ENCODE measurements at places on chromosomes 12 and 14.

DNA sequence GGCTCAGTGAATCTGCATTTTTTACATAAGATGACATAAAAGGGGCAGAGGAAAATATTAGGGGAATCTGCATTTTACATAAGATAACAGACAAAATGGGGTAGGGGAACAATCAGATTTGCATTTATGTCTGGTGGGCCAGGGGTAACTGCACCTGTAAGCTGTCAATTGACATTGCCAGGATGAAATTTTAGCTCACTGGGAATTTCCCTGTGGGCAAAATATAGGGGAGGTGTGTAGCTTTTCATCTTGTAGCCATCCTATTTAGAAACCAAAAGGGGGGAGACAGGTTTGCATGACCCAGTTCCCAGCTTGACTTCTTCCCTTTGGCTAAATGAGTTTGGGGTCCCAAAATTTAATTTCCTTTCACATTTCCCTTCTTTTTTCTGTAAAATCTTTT is 3.5 kb downstream of the PCNX4 start:
- no peak for DNase-seq

- no peak for DNase-seq
Measured at GRCh38 chr12:116604178-116604895, 45.2 kb downstream of the MAP1LC3B2 start.

DNA sequence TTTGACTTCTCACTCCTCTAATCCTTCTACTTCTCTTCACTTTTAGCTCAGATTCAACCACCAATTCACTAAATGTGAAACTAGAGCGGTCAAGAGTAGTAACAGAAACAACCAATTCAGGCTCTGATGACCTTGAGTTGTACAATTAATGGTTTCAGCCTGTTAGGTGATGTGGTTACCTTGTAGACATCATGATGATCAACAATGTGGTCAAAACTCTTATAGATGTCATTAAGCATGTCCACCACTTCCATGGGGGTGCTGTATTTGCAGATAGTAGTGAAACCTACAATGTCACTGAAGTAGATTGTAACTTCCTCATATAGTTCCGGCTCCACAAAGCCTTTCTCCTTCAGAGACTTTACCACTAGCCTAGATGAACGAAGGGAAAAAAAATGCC is 54.1 kb upstream of the PLBD1 start:
- no peak for DNase-seq

- no peak for DNase-seq
Measured at GRCh38 chr12:85642808-85643207, 193.4 kb downstream of the RASSF9 start.

DNA sequence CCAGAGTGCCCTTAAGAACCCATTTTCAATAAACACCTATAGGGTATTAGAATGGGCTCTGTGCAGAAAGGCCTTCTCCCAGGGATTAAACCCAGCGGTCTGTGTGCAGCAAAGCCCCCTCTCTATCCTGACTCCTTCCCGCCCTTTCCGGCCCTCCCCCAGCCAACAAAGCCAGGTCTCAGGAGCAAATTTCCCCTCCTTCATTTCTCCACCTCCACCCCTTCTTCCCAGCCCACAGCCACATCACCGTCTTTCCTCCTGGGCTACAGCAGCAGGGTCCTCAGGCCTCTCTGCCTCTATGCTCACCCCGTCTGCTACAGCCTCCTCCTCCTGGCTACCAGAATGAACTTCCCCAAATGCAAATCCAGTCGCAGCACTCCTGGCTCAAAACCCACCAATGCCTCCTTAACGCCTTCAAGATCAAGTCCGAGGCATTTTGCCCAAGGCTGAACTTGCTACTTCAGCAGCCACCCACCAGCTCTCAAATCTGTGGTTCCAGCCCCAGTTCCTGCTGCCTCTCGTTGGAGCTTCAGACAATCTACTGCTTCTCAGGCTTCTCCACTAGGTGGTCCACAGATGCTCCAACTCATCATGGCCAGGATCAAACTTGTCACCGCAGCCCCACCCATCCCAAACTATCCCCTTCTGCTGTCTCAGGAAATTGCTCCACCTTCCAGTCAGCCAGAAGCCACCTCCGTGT is 134.8 kb downstream of the BCL11B start:
- DNase-seq: no peak

GRCh38 chr12:80293347-80293746 is 150.7 kb upstream of the PTPRQ start:
- no peak for DNase-seq
